HS-27A (cell line): ENCODE measurements at places on chromosomes 12 and 14.

DNA sequence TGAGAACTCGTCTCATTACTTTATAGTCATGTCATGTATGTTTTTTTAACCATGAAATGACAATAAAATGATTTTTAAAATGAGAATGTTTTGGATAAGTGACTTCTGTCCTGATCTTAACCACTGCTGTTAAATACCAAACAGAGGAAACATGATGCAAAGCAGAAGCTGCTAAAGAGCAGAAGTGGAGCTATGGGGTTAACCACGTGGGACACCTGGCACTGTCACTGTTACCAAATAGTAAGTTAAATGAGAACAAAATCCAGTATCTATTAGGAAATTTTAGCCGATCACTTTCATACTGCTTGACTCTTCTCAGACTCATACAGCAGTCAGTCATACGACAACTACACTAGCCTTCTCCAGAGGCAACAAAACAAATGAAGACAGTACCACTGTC lies 82.4 kb downstream of the SCAF11 start:
- DNase-seq, result no peak

DNA sequence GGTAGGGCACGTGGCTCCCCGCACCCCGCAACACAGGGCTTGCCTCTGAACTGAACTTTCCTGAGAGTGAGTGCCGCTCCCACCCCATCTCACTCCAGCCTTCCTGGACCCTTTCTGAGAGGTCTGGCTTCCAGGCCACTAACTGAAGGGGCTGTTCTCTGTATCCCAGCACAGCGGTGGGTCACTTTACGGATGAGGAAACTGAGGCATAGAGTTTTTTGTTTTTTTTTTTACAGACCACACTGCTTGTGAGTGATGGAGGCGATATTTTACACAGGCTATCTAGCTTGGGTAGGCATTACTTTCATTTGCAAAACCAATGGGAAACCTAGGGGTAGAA lies 1.2 kb upstream of the TGFB3 start:
- DNase-seq, result no peak

- DNase-seq, result no peak
Measured at GRCh38 chr12:98409548-98409947, 105.8 kb upstream of the TMPO start.

DNA sequence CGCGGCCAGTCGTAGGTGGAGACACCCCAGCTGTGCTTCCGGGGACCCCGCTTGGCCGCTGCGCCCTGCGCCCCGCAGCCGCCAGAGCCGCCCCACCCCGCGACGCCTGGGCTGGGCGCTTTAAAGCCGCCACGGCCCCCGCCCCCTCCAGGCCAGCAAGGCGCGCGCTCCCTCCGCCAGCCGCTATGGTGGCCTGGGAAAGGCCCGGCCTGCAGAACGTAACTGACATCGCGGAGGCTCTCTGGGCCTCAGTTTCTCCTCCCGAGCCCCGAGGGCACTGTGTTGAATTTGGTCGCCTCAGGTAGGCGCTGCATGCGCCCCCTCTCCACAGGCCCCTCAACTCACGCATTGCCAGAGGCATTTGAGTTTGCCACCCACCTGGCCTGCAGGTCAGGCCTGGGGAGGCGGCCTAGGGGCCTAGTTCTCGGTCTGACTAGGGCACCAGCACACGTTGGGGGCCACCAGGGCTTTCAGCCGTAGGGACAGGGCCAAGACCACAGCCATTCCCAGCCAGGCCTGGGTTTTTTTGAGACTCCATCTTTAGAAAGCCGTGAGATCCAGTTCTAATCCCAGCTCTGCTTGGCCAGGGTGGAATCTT lies at the start of gene NGB:
Gene NGB (minus strand): TSS at position 94 of the 598 bp plus-strand sequence. CDS start 269 bp downstream, outside the sequence.
- no peak for DNase-seq
